ENCODE measurements at places on chromosomes 12 and 14.

DNA sequence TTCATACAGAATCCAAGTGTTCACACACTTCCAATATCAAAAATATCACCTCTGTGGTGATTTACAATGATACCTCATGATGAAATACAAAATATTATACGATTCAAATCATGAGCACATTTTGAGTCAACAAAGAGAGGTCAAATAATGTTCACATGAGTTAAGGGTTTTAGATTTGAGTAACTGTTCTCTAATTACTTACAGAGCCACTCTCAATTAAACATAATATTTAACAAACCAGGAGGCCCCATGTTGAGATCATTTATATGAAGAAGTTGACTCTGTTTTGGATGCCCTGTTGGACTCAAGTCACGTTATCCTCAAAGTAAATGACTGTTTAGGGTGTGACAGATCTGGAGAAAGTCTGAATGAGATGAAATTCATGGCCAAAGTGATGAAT is 53.5 kb downstream of the NUAK1 start:
- DNase-seq: no peak

- no peak for DNase-seq
Observed at GRCh38 chr12:58592475-58593207, 327.7 kb downstream of the LRIG3 start.

- no peak for DNase-seq
Observed at GRCh38 chr12:3005736-3006135, 46.5 kb downstream of the TEAD4 start.

DNA sequence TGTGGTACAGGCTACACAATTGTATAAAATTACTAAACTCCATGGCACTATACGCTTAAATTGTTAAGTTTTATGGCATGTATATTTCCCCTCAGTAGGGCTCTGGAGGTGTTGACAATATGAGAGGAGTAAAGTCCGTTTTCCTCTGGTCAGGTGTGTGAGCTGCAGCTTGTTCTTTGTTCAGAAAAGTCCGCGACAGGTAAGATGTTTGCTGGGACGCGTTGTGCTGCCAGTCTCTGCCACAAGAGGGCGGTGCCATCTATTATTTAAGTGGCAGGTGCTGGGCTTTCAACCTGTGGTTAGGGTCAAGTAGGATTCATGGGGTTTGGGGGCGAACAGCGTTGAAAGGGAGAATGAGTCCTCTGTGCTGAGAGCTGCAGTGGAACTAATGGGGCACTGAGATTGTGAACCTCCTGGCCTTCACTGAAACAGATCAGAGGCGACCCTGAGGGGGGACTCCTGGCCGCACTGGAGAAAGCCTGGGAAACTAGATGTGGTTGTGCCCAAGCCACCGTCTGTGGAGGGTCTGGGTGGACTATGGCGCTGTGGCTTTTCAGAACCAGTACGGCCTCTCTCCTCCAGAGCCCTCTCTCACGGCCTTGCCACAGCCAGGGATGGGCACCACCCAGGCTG is 179.0 kb downstream of the SLC15A4 start:
- no peak for DNase-seq

DNA sequence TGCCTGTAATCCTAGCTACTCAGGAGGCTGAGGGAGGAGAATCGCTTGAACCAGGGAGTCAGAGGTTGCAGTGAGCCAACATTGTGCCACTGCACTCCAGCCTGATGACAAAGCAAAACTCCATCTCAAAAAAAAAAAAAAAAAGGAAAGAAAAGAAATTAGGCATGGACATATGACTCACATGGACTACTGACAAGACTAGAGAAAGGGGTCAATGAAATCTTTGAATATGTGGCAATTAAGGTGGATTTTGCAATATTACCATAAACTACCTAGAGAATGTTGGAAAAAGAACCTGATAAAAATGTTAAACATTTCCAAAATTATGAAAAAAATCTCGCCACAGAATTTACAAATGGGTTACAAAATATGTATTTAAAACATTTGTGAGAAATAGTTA is 873.6 kb downstream of the C12orf50 start:
- no peak for DNase-seq

DNA sequence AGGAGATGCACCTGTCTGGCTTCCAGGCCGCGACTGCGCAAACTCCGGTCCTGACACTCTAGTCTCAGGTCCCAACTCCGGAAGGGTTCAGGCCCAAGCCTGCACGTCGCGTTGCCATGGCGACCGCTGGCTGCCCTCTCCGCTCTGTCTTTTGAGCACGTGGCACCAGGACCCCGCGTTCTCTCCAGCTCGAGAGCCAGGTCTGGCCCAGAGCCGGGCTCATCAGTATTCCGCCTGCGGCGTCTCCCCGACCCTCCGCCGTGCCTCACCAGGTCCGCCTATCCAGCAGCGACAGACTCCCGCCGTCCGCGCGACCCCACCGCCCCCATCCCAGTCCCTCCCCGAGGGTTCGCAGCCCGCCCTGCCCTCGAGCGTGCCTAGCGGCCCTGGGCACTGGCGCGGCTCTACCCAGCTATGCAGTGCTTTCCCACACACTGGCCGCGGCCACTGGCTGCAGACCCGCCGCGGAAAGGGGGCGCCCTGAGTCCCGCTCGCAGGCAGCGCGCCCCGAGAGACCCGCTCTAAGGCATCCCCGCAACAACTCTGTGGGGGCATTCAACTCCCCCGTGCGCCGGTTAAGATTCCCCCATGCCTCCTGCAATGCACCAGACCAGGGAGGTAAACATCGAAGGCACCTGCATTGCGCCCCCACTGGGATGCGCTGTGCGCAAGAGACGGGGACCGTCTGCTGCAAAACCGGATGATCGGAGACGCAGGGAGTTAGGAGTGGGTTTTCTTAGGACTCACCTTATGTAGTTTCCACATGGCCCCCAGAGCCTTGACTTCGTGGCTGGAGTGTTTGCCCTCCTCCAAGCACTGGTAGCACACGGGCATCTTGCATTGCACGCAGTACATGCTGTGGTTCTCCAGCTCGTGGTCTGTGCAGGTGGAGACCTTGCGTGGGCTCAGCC is 1.3 kb downstream of the TRIM9 start:
- DNase-seq: peak; percentile 10

DNA sequence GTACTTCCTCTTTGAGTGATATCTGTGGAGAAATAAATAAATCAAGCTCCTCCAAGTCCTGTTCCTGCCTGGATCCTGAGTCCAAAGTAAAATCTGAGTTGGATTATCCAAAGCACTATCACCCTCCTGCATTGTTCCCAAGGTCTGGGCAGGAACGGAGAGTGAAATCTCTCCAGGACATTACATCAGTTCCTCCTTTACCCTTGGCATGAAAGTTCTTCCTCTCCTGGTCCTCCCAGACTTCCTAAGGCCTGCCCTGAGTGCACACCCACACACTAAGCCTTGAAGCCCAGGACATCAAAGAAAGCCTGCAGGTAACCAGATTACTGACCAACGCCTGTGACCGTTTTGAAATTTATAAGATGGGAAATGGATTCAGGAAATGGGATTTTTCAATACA is 206.8 kb upstream of the BCL2L14 start:
- no peak for DNase-seq

DNA sequence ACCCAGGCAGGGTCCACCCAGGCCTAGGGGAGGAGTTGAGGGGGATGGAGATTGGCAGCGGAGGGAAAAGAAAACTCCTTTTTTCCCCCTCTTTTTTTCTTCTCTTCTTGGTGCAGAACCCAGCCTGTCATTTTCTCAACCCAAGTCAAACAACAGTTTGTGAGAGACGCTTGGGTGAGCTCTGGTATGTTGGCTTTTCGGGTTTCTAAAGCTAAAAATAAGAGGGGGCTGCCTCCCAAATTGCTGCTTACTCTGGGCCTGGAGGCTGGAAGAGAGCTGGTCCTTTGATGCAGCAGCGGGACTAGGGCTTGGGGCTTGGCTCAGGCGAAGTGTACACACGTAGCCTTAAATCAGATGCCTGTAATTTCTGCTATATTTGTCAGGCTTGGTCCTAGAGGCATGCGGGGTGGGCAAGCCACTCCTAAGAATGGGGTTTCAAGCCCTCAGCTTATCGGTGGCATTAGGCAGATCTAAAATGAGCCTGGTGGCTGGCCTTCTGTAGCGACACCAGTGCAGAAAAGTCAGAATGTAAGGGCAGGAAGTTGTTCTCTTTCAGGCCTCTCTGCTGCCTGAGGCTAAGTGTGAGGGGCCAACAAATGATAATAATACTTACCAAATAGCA is 816 bp upstream of the SLC8A3 start:
- no peak for DNase-seq

GRCh38 chr14:63896278-63896720 is 43.5 kb downstream of the SYNE2 start:
- DNase-seq: peak; percentile 30

- DNase-seq: no peak
Observed at GRCh38 chr12:7068240-7068993, 7.9 kb downstream of the C1S start.

DNA sequence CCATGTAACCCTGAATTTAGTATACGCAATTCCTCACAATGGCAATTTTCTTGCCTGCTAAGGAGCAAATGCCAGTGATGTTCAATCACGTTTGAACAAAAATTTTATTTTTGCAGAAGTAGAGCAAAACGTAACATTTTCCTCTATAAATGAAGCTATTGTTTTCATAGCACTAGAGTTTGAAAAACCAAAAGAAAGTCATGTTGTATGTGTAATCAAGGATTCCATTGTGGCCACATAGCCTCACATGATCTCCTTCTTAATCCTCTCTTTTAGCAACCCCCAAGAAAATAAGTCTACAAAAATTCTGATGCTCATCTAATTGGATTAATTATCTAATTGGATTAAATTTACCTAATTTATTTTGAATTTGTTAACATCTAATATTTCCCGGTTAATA is 1217.4 kb upstream of the FLRT2 start:
- DNase-seq: peak; percentile 90

DNA sequence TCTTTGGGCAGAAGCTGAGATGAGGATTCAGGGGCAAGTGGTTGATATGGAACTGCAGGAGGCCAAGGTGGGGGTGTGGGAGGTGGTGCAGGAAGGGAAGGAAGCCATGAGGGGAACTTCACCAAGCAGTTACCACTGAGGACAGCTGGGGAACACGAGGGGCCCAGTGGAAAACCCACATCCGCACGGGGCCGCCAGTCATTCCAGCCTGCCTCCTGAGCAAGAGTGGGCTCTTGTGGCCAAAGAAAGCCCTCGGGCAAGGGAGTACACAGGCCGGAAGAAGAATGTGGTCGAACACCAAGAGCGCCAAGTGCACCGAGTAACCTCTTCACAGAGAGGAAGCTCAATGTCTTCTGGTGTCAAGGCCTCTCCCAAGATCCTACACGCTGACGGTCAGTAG is 252.2 kb upstream of the FOXN3 start:
- no peak for DNase-seq

DNA sequence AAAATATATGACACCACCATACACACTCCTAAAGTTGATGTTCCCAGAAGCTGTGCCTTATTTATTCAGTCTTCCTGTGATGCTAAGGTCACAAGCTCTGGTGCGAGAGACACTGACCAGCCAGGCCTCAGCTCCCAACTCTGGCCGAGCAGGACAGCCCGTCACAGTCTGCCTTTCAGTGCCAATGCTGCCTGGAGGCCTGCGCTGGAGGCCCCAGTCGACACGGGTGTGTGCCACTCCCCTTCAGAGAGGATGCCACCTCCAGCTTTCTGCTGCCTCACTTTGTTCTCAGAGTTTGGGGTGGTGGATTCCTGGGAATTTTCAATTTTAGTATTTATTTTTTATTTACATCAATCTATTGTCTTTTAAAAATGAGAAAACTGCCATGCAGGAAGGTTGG is 7.3 kb upstream of the PAPLN start:
- no peak for DNase-seq

- DNase-seq: peak; percentile 48
Observed at GRCh38 chr12:56721721-56722120, 3.4 kb downstream of the NACA start.

- DNase-seq: no peak
Observed at GRCh38 chr14:100291305-100292075, 14.8 kb downstream of the SLC25A29 start.

GRCh38 chr12:43011383-43011926 is 421.9 kb upstream of the PRICKLE1 start:
- DNase-seq: no peak

GRCh38 chr12:52585946-52586345 is 12.3 kb upstream of the KRT74 start:
- DNase-seq: no peak

DNA sequence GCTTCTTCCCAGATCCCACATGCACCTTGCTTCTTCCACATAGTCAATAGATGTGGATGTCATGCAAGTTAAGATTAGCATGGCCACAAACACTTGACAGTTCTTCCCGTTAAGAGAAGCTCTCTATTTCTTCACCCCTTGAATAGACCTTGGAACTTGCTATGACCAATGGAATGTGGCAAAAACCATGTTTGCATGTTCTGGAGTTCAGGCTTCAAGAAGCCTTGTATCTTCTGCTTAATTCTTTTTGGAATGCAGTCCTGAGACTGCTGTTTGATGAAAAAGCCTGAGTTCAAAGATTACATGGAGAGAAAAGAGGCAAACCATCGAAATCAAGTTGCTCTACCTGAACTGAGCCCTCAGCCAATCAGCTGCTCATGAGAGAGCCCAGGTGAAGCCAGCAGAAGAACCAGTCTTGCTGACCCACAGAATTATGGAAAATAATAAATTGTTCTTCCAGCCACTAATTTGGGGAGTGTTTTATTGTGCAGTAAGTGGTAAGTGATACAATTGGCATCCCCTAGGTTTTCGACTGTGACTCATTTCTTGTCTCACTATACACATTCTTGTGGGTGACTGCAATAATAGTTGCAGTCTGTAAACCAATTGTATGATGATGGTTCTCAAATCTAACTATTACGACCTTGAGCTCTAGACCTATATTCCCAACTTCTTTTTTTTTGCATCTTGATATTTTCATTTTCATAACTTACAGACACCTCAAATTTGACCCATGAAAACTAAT is 12.6 kb downstream of the RASSF9 start:
- DNase-seq: no peak

- DNase-seq: peak; percentile 38
Observed at GRCh38 chr12:124259154-124260066, 35.5 kb upstream of the RFLNA start.

DNA sequence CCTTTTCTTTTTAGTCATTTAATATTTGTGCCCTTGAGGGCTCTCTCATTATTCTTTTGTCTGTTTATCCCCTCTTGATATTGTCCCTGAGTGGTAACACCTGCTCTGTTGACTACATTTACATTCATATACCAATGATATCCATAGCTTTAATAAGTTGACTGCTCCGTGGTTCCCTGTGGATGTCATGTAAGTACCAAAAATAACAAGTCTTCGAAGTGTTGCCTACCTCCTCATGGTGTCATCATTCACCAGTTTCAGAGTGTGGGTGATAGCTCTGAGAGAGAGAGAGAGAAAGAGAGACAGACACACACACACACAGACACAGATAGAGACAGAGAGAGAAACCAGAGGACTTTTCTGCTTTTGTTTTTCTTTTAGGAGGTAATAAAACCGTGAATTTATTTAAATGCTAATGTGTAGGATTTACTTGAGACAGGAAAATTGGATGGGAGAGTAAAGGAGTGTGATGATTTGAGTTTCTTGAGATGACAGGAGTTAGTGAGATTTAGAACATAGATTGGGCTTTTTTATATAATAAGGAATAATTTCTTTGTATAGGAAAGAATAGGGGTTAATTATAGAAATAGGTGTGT is 52.2 kb downstream of the PAPOLA start:
- no peak for DNase-seq

- DNase-seq: no peak
Observed at GRCh38 chr12:1206118-1206734, 215.2 kb downstream of the ERC1 start.

GRCh38 chr14:64467566-64467965 is 2.3 kb downstream of the AKAP5 start:
- no peak for DNase-seq

GRCh38 chr12:79326663-79327062 is 364.1 kb downstream of the PAWR start:
- DNase-seq: no peak

- no peak for DNase-seq
Observed at GRCh38 chr12:11837216-11837934, 187.9 kb downstream of the ETV6 start.

Measured in foreskin melanocyte (primary cell).